ENCODE measurements at places on chromosomes 13 and 19. TPM values are rescaled to one million over a fixed set of nuclear protein-coding genes. Genes with fewer than 3 reads are reported as not detected.

Gene GFY
- total RNA-seq: not detected

Gene PDX1
- not detected for total RNA-seq

Gene SLC10A2
- not detected for total RNA-seq

Gene URAD
- total RNA-seq: not detected

Gene WDR87
- total RNA-seq: not detected

Gene ZNF780A
- total RNA-seq: 9.5 TPM

Gene ZNF433
- total RNA-seq: 1.4 TPM

Gene C1QTNF9B
- total RNA-seq: not detected

Gene INSL3
- total RNA-seq: not detected

Gene ERICH4
- not detected for total RNA-seq

Gene VSTM1
- not detected for total RNA-seq

Gene SERP2
- total RNA-seq: 3.0 TPM

Gene MAP4K1
- total RNA-seq: not detected

Gene CLEC4G
- 0.76 TPM for total RNA-seq

Gene IGSF23
- not detected for total RNA-seq

All from dermis lymphatic vessel endothelial cell (primary cell).